ENCODE measurements at places on chromosomes 4 and X.

DNA sequence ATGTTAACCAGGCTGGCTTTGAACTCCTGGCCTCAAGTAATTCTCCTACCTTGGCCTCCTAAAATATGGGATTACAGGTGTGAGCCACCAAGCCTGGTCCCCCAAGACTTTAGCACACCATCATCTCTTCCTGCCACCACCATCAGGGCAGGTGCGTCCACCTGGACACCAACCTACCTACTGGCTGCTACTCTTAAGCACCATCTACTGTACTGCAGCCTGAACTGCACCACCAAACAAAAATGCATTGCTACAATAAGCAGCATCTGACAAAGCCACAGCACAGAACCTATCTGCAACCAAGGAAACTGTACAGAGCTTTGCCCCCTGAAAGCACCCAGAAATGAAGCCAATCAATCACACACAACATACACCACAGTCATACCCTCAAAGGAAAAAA lies 139.7 kb downstream of the EFHC2 start:
- no peak for DNase-seq

- no peak for DNase-seq
Observed at GRCh38 chrX:20693078-20693477, 426.4 kb upstream of the RPS6KA3 start.

DNA sequence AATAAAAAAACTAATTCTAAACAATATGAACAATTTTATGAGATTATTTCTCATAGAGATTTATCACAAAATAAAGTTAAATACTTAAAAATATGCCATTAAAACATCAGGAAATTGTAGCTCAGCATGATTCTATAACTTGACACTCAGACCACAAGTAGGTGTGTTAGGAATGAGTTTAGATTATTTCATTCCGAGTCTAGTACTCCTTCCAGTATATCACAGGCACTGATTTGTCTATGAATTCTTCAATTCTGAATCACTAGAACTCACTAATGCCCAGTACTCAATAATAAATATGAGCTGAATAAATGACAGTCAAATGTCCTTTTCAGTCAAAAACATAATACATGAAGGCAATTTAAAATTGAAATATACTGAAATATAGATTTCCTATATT lies 22.2 kb downstream of the BOD1L1 start:
- no peak for DNase-seq

GRCh38 chrX:68685685-68686084 lies 38.2 kb downstream of the STARD8 start:
- DNase-seq, result no peak

DNA sequence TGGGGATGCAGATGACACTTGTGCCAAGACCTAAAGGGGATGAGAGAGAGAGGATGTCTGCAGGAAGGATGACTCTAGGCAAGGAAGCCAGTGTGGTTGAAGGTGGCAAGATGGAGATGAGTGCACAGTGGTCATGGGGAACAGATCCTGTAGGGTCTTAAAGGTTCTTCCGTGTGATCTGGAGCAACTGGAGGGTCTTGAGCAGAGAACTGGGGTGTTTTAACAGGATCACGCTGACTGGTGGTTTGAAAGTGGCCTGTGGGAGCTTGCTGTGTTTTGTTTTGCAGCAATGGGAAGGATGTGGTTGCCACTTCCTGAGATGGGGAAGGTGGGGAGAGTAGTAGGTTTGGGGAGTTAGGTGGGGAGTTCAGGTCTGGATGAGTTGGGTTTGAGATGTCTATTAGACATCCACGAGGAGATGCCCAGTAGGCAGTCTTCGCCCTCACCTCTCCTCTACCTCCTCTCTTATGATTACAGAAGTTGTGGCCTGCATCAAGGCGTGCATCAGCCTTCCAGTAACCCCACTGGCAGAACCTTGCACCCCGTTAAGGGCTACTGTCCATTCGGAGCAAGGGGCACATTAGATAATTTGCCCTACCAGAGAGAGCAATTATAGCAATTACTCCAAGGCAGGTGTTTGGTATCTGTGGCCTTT lies 1.4 kb upstream of the STBD1 start:
- no peak for DNase-seq

DNA sequence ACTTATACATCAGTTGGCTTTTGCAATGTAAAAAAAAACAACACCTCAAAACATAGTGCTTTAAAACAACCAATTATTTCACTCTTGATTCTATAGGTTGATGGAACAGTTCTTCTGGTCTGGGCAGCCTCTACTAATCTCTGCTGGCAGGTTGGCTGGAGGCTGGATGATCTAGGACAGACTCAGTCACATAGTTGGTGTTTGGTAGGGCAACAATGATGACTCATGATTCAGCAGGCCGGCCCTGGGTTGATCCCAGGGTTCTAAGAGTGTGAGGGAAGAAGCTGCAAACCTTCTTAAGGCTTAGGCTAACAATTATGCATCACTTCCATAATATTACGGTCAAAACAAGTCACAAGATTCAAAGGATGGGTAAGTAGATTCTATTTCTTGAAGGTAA lies 558.2 kb downstream of the ZNF674 start:
- no peak for DNase-seq

- DNase-seq, result no peak
Observed at GRCh38 chr4:131052646-131053045, 1956.7 kb downstream of the C4orf33 start.

DNA sequence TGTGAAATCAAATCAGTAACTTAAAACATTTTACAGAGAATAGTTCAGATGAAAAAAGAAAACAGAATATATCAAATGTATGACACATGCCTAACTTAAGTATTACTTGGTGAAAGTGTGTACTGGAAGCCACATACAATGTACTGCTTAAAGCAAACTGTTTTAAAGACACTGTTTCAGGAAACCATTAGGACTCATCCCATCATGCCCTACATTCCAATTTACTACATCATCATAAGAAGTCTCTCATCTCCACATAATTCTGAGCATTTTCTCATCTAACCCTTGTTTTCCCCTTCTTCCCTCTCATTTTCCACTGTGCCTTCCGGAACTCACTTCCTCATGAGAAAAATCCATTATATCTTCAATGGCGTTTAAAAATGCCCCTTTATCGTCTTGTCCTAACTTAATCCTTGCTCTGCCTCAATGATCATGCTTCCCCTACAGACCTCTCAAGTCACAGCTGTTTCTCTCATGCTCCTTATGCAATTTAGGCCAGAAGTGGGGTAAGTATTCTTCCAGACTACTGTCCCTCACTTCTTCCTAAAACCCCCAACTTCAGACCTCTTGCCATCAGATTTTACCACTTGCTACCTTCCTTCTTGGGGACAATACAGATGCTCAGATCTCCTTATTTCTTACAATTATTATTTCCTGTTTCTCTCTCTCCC lies 26.8 kb upstream of the FGF5 start:
- DNase-seq, result no peak

DNA sequence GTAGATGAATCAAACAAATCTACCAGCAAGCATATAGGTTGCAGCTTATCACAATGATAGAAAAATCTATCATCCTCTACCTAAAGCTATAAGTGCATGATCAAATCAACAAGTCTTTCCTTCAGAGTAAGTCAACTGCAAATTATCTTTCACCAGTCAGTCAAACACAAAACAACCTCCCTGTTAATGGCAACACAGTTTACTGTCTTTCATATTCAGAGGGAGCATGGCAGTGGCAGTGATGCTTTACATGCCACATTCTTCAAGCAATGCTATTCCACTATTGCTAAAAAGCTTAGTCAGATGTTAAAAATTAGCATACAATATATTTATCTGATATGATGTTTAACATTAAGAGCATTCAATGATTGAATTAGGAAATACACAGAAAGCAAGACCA lies 245.1 kb upstream of the KLHL4 start:
- no peak for DNase-seq

- DNase-seq, result no peak
Observed at GRCh38 chrX:107542500-107542899, 85.8 kb upstream of the PRPS1 start.

- DNase-seq, result no peak
Observed at GRCh38 chrX:9569876-9570301, 105.0 kb downstream of the TBL1X start.

DNA sequence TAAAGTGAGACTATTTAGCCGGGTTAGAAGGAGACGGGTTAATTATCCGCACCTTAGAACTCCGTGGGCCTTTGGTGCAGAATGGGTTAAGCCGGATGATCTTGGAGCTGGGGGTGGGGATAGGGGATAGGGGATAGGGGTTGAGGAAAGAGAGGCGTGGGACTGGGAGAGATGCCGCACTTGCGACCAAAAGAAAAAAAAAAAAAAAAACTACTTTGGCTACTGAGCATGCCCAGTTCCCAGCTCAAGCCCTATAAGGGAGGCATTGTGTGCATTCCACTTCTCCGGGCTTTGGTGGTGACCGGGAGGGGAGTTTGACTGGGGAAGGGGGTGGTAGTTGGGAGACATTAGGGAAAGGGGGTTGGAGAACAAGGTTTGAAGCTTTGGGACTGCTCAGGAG lies at the start of gene SLITRK4:
Gene SLITRK4, minus strand, starts transcription at position 187 of the 400 bp plus-strand sequence. CDS start 4,993 bp downstream, outside the sequence.
- no peak for DNase-seq

- DNase-seq, result no peak
Observed at GRCh38 chr4:32226733-32227132, 1506.6 kb downstream of the PCDH7 start.

DNA sequence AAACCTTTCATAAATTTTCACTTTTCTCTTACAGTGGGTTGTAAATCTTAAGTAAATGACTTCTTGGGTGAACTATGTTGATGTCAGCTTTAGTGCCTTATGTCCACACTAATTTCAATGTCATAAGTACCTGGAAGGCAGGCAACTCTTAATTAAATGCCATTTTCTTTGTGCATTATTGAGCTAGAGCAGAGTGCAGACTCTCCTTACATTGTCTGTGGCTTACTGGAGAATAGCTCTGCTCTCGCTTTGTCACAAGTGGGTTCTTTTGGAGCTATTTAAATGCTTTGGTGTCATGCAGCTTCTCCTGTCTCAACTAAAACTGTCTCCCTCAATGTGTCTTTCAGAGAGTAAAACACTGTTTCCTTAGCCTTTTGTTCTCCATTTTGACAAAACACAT lies 411.6 kb downstream of the STIM2 start:
- no peak for DNase-seq

Data from posterior vena cava (tissue), 2 donors.